ENCODE measurements at places on chromosomes 2 and 18. TPM values are rescaled to one million over a fixed set of nuclear protein-coding genes. Genes with fewer than 3 reads are reported as not detected.

Gene TUBA3E
- not detected for total RNA-seq

- H3K27ac ChIP-seq, result no peak overlapping the region
- no peaks in the 10 kb centered on the region for H3K27me3 ChIP-seq
Measured at GRCh38 chr18:57542126-57542525, 44.4 kb downstream of the FECH start.

DNA sequence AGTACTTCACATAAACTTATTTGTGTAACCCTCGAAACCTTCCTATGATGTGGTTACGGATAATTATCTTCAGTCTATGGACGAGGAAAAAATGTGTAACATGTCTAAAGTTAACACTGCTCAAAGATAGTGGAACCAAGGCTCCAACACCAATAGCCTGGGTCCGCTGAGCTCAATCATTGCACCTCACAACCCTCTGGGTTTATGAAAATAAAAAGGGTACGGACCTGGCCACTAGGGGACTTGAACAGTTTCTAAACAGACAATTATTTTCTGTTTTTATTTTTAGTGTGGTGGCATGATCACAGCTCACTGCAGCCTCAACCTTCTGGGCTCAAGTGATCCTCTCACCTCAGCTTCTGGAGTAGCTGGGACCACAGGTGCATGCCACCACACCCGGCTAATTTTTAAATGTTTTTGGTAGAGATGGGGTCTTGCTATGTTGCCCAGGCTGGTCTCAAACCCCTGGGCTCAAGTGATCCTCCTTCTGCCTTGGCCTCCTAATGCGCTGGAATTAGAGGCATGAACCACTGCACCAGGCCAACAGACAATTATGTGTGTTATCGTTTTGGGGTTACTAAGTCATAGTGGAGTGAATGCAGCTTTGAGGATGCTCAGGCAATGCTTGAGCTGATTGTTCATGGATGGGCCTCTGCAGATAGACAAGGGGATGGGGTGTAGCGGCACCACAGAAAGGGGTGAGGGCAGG lies 10.1 kb downstream of the CASP8 start:
- no peak for DNase-seq
- H3K27me3 ChIP-seq, result no peaks in the 10 kb centered on the region
- H3K27ac ChIP-seq, result no peak overlapping the region
- no peak overlapping the region for H3K4me3 ChIP-seq
- peaks cover 8% of the 10 kb centered on the region for H3K36me3 ChIP-seq
- H3K4me1 ChIP-seq, result no peaks in the 10 kb centered on the region

GRCh38 chr2:60855989-60856669 lies 25.2 kb upstream of the REL start:
- H3K27me3 ChIP-seq, result no peaks in the 10 kb centered on the region
- H3K4me3 ChIP-seq, result no peak overlapping the region
- no peaks in the 10 kb centered on the region for H3K36me3 ChIP-seq
- no peak overlapping the region for H3K27ac ChIP-seq
- DNase-seq, result no peak

- H3K27me3 ChIP-seq, result no peaks in the 10 kb centered on the region
- H3K27ac ChIP-seq, result no peak overlapping the region
- no peak for DNase-seq
- no peaks in the 10 kb centered on the region for H3K4me1 ChIP-seq
- H3K4me3 ChIP-seq, result no peak overlapping the region
- no peaks in the 10 kb centered on the region for H3K36me3 ChIP-seq
Measured at GRCh38 chr18:38579764-38580163, 1014.2 kb upstream of the CELF4 start.

DNA sequence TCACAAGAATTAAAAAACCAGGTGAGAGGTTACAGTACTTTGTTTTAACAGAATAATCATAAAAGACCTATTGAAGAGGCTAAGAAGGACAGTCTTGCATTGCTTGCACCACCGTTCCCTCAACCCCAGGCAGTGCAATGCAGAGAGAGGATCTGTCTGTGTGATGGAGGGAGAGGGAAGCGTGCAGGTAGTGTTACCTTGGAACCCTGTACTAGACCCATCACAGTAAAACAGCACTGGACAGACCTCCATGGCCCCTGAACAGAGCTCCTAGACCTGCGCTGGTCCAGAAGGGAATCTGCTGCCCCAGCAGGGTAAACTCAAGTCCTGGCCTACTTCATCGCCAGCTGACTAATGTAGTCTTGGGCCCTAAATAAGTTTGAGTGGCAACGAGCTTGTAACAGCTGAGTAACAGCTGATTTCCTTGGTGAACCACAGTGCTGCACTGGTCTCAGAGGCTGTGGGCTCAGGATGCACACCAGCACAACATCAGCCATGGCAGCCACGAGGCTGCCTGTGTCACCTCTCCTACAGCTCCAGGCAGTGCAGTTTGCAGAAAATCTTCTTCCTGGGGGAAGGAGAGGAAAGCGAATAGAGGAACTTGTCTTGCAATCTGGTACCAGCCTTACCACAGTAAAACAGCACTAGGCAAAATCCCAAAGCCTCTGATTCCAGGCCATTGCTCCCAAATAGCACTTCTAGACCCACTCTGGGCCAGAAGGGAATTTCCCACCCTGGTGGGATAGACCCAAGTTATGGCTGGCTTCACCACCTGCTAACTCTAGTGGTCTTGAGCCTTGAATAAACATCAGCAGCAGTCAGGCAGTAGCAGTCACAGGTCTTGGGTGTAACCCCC lies 417.2 kb downstream of the CDH7 start:
- no peaks in the 10 kb centered on the region for H3K36me3 ChIP-seq
- H3K4me3 ChIP-seq, result no peak overlapping the region
- no peak for DNase-seq
- no peak overlapping the region for H3K27ac ChIP-seq

Gene PARD3B
- 29.6 TPM for total RNA-seq

Gene POTEI
- total RNA-seq, result not detected

GRCh38 chr2:64008434-64009009 lies 10.7 kb downstream of the VPS54 start:
- H3K4me3 ChIP-seq, result no peak overlapping the region
- H3K27ac ChIP-seq, result no peak overlapping the region
- no peaks in the 10 kb centered on the region for H3K4me1 ChIP-seq
- no peak for DNase-seq
- H3K27me3 ChIP-seq, result no peaks in the 10 kb centered on the region
- H3K36me3 ChIP-seq, result no peaks in the 10 kb centered on the region

- H3K36me3 ChIP-seq, result no peaks in the 10 kb centered on the region
- H3K4me3 ChIP-seq, result no peak overlapping the region
- no peak overlapping the region for H3K27ac ChIP-seq
Measured at GRCh38 chr2:180952082-180952481, 28.3 kb upstream of the UBE2E3 start.

- DNase-seq, result no peak
- H3K4me3 ChIP-seq, result no peak overlapping the region
- H3K36me3 ChIP-seq, result no peaks in the 10 kb centered on the region
- peaks cover 3% of the 10 kb centered on the region for H3K4me1 ChIP-seq
- no peak overlapping the region for H3K27ac ChIP-seq
Measured at GRCh38 chr18:50075772-50076171, 119.2 kb downstream of the MYO5B start.

Gene STEAP3
- total RNA-seq, result 25.4 TPM

Gene OTOS
- 4.6 TPM for total RNA-seq

Gene KIF1A
- 0.54 TPM for total RNA-seq

Gene RGPD4
- total RNA-seq, result not detected

DNA sequence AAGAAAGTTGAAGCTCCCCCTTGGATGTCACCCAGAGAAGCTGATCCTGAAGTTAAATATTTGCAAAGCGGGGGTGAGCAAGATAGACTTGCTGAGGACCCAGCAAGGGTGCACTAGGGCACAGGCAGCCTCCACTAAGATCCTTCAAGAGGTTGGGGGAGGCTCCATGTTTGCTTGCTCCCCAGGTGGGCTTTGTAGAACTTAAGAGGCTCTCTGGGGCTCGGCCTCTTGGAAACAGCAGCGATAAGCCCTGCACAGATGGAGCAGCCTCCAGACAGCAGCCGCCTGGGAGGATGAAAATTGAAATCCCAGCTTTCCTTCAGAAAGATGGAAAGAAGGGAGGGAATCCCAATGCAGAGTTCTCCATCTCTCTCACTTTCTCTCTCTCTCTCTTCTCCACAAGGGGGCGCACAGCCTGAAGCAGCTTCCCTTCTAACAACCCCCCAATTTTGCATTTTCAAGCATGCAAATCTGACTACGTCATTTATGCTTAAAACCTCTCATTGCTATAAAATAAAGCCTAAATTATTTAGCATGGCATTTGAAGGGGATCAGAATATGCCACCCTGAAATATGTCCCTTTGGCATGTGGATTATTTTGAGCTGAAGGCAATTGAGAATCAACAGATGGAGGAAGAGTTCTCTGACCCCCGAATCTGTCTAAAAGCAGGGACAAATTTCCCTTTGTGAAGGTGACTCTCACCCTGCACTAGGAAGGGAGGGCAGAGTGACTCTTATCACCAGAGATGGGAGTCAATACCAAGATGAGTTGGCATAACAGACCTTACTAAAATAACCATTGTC lies 185.7 kb upstream of the KLHL29 start:
- H3K4me3 ChIP-seq, result no peak overlapping the region
- no peaks in the 10 kb centered on the region for H3K4me1 ChIP-seq
- no peaks in the 10 kb centered on the region for H3K36me3 ChIP-seq

All from kidney (tissue), 22 donors.